ENCODE measurements at places on chromosomes 7 and 10.

GRCh38 chr7:28243861-28244260 is 63.3 kb upstream of the JAZF1 start:
- no peak for DNase-seq

DNA sequence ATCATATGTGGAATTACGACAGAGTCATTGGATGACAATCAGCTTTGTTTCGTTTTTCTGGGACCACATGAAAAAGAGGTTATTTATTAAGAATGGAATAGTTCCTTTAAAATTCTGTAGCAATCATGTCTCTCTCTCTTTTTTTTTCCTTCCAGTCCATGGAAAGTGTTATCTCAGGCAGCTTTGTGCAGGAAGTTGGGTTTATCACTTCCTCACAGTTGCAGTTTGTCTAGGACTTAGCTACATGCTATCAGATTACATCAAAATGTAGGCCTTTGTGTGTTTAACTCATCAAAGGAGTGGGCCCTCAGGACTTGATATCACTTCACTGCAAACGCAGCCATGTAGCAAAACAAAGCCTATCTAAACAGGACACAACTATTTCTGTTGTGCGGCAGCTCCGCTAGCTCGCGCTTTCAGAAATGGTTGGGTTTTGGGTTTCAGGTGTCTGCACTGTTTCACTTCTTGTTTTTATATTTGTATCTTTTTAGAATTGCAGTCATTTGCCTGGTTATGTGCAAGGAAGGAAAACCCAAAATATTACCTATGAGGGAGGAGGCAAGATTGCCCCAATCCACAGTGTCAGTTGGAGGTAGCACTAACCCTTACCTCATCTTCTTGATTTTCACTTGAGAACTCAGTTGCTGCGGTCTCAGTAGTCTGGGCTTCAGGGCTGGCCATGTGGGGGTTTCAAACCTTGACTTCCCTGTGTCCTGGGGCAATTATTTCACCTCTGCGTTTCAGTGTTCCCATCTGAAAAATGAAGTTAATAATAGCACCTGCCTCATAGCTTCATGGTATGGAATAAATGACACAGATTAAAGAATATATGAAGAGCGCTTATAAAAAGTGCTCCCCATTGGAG is 66.7 kb downstream of the HHEX start:
- peak; percentile 99 for DNase-seq

DNA sequence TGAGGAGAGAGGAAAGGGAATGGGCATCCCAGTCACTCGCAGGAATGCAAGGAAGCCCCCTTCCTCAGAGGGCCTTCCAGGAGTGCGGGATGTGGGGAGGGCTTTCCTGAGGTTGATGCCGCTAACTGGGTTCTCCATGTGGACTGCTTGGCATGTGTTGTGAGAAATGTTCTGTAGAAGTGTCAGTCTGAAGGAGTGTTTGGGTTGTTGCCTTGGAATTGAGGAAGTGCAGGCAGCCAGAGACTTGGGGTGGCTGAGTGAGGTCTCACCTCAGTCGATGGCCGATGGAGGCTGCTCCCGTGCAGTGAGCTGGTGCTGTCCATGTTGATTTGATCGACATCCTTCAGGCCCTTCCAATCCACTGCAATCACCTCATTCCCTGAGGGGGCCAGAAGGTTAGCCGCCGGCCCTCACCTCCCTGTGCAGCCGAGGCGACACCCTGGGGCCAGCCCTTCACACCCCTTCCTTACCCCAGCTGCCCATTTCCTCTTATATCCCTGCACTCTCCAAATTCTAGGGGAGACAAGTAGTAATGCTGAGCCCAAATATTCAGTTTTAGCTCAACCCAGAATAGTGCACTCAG is 2.7 kb downstream of the FAM131B start:
- DNase-seq = no peak

DNA sequence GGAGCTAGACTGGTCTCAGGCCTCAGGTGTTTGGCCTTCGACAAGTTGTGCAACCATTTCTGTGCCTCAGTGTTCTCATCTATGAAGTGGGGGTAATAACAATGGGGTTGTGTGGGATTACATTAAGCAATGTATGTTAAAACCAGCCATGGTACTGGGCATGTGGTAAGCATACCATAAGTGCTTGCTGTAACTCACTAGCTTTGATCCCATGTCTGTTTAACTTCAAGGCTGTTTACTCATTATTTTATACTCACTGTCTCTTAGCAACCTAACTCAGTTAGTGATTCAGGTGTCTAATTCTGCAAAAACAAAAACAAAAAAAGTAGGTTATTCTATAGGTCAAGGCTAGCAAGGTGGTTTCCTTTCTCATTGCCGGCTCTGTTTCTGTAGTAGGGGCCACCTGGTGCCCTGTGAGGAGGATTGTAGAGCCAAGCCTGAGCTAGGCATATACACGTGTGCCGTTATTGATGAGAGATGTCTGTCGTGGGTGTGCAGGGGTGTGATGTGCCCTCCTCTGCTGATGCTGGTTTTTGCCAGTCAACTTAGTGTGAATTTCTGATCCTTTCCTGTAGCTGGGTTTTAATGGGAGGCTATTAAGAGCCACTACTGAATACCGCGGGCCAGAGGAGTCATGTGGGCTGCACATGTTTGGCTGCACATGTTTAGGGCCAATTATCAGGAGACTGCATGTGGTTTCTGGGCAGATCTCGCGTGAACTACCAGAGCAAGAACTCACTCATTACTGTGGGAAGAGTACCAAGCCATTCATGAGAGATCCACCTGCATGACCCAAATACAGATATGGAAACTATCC is 56.2 kb downstream of the EEPD1 start:
- DNase-seq = no peak

- no peak for DNase-seq
Observed at GRCh38 chr7:105319578-105319977, 69.1 kb downstream of the SRPK2 start.

DNA sequence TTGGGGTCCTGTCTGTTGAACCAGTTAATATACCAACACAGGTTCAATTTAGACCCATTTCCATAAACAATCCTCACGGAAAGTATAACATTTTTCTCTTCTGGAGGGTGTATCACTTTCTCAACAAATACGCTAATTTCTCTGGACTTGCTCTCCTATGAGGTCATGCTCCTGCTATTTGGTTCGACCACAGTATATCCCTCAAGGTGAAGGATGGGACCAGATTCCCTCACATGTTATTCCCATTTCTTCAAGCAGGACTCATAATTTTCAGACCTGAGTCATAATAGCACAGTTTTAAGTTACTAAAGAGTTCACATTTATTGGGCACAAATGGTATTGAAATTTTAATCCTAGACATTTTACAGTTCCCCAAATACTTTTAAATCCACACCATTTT is 57.2 kb downstream of the ADAM12 start:
- DNase-seq = no peak

GRCh38 chr7:121339082-121339481 is 10.3 kb downstream of the WNT16 start:
- DNase-seq = no peak

GRCh38 chr7:98703916-98704315 is 86.8 kb downstream of the NPTX2 start:
- peak; percentile 13 for DNase-seq

DNA sequence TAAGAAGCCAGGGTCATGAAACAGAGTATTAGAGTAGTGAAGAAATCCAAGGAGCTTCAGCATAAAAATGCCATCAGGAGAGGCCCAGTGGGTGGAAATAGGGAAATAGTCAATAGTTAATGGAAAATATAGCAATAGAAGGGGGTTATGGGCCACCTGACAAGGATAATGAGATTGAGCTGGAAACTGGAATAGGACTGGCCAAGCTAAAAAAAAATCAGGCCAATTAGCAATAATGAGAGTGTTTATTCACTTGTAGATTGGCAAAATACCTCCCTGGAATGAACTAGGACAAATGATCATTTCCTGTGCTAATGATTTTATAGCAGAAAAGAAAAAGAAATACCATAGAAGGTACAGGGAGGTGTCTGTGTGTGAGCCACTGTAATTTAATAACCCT is 97.9 kb downstream of the PLCE1 start:
- no peak for DNase-seq

GRCh38 chr7:158959021-158959717 is 102.8 kb downstream of the DYNC2I1 start:
- DNase-seq = no peak

- DNase-seq = no peak
Observed at GRCh38 chr7:30644286-30644955, 37.8 kb downstream of the CRHR2 start.

GRCh38 chr7:83457022-83457892 is 191.7 kb downstream of the SEMA3E start:
- no peak for DNase-seq

DNA sequence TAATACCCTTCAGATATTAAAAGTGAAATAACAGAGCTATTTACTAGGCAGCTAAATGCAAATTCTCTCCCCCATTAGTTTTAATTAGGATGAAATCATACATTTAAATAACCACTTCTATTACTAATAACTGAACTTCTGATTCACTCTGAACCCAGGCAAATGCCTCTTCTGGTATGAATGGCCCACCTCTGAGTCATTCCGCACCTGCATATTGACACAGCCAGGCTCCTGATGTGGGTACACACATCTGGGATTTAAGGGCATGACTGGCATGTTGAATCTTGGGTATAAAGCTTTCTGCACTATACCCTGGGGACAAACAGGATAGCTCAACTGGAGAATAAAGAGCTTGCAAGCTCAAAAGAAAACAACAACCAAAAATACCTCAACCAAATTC is 140.9 kb downstream of the AUTS2 start:
- no peak for DNase-seq

- DNase-seq = no peak
Observed at GRCh38 chr7:116307253-116307652, 96.9 kb downstream of the TES start.

DNA sequence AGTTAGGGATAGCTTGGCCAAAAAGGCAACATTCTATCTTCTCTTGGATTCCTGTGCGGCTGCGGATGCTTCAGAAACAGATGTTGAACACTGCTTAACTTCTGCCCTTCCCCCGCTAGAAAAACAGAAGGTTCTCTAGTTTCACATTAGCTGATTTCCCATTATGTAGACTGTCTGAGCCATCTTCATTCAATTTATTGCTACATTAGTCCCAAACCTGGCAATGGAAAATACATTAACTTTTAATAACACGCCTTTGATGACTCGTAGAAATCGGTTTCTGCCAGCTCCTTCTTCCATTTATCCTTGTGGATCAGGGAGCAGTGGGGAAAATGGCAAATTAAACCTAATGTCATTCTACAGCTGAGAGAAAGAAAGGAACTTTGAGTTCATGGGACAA is 119.9 kb downstream of the SLC16A9 start:
- no peak for DNase-seq

- DNase-seq = no peak
Observed at GRCh38 chr10:13978533-13979115, 352.1 kb downstream of the FRMD4A start.

DNA sequence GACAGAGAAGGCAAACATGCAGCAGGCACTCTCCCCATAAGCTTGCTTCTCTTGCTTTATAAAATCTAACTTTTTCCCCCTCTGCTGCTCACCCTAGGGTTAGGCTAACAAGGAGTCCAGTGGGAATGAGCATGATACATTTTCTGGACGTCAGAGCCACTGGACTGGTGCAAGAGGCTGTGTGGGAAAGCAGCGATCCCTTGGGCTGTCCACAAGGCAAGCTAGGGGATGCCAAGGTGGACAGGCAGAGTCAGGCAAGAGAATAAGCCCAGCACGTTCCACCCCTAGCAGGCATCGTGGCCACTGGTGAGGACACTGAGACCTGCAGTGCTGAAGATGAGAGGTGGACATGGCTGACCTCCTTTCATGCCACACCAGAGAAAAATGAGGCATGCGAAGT is 290.9 kb upstream of the ZMIZ1 start:
- no peak for DNase-seq

GRCh38 chr7:46814516-46815250 is 767.2 kb downstream of the TNS3 start:
- DNase-seq = no peak

GRCh38 chr7:74514131-74514591 is 60.5 kb downstream of the GTF2IRD1 start:
- no peak for DNase-seq

DNA sequence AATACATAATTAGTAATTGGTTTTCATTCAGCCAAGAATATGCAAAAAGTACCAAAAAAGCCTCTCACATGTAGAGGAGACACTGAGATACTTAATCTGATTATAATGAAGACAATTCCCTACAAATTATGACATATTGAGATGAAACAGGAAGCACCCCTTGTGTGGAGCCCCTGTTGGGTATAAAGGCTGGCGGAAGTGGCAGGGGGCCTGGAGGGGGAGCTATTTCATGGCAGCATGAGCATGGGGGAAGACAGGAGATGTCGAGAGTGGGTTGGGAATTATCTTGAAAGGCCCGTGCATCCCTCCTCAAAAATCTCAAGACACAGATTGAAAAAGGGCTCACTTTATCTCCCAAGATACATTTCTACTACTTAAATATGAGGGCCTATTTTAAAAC is 96.9 kb downstream of the PIP4K2A start:
- DNase-seq = peak; percentile 25

- DNase-seq = no peak
Observed at GRCh38 chr7:16083931-16084330, 337.4 kb downstream of the CRPPA start.

DNA sequence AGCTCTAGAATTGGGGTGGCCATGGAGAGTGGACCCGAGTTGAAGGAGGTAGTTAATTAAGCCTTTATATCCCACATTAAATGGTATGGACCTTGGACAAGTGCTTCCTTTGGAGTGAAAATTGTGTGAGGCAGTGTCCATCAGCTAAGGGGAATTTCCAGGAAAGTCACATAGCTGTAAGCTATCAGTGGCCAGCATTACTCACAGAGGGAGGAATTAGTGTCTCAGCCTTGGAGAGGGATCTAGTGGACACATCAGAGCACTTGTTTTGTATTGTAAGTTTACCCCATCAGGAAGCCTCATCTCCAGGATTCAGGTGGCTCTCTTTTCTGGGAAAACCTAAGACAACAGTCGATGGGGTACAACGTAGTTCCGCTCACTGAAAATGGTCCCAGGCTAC is 416.7 kb downstream of the TFEC start:
- DNase-seq = no peak

DNA sequence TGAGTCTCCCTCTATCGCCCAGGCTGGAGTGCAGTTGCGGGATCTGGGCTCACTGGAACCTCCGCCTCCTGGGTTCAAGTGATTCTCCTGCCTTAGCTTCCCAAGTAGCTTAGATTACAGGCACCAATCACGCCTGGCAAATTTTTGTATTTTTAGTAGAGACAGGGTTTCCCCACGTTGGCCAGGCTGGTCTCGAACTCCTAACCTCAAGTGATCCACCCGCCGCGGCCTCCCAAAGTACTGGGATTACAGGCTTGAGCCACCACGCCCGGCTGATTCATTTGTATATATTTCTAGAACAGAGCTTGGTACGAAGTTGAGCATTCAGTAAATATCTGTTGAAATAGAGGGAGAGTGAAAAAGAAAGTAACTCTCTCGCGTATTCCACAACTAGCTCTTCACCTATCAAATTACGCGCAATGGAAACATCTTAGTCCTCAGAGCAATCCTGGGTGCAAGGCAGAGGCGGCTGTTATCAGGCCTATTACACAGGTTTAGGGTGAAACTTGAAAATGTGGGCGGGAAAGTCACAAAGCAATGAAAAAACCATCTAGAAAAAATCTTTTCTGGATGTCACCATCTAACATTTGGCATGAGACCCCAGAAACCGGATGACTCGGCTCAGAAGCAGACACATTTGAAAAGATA is 707 bp upstream of the GHITM start:
- peak; percentile 80 for DNase-seq
